ENCODE measurements at places on chromosomes 7 and 10. TPM values are rescaled to one million over a fixed set of nuclear protein-coding genes. Genes with fewer than 3 reads are reported as not detected.

The STAMBPL1 gene
- polyA plus RNA-seq = 50.3 TPM

- DNase-seq = no peak
Observed at GRCh38 chr7:117362294-117362888, 39.5 kb upstream of the WNT2 start.

- peak; percentile 55 for DNase-seq
Observed at GRCh38 chr10:120336911-120337540, 120.0 kb upstream of the PLPP4 start.

- DNase-seq = no peak
Observed at GRCh38 chr7:2617325-2617905, 14.4 kb upstream of the TTYH3 start.

DNA sequence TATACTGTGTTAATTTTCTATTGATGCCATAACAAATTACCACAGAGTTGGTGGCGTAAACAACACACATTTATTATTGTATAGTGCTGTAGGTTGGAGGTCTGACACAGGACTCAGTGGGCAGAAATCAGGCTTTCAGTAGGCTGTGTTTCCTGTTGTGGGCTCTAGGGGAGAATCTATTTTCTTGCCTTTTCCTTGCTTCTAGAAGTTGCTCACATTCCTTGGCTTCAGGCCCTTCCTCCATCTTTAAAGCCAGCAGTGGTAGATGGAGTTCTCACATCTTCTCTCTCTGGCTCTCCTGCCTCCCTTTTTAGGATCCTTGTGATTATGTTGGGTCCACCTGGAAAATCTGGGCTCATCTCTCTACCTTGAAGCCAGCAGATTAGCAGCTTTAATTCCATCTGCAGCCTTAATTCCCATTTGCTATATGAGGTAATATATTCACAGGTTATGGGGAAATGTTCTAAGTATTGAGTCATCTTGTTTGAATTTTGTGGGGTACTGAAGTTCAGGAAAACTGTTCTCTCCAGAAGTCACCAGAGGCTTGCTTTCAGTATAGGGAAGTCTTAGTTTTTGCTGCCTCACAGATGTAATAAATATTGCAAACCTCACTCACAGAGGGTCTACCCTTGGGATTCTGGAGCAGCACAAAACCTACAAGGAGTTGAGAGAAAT is 38.9 kb downstream of the CCNY start:
- no peak for DNase-seq

DNA sequence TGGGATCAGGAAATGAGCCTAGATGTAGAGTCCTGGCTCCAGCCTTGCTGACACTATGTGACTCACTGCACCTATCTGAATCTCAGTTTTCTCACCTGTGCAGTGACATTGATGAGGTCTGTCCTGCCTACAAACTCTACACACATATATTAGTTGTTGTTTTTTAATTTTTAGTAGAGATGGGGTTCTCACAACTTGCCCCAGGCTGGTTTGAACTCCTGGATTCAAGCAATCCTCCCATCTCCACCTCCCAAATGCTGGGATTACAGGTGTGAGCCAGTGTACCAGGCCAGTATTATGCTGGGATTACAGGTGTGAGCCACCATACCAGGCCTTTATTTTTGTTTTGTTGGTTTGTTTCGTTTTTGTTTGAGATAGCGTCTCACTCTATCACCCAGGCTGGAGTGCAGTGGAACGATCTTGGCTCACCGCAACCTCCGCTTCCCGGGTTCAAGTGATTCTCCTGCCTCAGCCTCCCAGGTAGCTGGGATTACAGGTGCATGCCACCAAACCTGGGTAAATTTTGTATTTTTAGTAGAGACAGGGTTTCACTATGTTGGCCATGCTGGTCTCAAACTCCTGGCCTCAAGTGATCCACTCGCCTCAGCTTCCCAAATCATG is 11.8 kb upstream of the DDIT4 start:
- DNase-seq = no peak

All from B cell (primary cell).